ENCODE measurements at places on chromosomes 3 and 15.
A peak's percentile ranks its signal among the peaks of the same experiment; 100 is the strongest.

DNA sequence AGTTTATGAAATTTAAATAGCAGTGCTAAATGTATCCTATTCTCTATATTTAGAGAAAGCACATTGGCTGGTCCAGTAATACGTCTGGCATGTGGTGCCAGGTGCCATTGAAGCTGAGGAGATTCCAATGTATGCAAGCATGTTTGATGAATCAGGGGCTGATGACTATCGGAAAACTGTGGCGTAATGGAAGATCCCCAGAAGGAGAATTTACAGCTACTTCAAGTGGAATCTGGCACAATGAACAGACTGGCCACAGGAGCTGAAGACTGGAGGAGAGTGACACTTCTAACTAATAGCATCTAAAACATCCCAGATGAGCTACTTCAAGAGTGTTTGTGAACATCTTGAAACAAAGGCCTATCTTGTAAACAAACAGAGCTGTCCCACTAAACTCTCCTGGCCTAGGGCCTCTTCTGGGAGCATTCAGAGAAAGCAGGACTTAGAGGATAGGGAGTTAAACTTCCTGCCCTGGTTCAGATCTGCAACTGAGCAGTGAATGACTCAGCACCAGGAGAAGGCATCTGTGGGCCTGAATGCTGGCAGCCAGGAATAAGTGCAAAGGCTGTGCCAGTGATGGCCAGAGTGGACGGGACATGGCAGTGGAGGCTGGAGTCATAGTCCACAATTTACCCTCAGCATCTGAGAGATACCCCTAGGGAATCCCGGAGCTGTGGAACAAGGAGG, 15.2 kb upstream of the ACTC1 start:
- no peak for DNase-seq

DNA sequence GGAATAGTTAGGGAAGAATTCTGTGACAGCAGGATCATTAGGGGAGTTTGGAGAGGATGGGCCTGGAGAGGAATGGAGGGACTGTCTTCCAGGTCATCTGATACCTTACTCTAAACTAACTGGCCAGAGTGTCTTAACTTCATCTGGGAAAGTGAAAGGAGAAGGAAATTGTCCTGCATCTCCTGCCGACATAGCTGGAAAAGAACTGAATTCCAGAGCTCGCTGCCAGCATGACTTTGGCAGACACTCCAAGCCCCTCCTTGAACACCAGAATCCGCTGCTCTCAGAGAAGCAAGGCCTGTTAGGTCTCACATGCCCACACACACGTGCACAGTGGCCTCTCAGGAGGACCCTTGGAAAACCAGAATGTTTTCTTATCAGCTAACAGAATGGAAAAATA, 10.5 kb downstream of the ABI3BP start:
- DNase-seq = no peak

DNA sequence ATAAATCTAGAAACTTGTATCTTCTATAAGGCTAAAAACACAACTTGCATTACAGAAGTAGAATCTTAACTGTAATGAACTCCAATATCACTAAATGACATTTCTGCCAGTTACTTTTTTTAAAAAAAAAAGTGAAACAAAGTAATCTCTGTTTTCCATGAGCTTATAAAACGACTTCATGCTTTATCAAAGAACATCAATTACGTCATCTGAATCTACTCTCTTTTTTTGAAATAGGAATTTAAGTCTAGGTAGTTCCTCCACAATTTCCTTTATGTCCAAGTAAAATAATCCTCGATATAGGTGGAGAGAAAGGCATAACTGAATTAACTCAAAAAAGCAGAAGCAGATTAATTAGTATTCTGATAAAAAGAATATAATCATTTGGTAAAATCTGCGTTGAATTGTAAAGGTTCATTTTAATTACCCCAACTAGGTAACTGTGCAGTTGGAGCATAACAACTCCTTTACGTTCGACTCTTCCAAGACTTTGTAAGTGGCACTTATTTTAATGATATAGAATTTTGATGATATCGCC, 1.4 kb downstream of the UACA start:
- DNase-seq = no peak

DNA sequence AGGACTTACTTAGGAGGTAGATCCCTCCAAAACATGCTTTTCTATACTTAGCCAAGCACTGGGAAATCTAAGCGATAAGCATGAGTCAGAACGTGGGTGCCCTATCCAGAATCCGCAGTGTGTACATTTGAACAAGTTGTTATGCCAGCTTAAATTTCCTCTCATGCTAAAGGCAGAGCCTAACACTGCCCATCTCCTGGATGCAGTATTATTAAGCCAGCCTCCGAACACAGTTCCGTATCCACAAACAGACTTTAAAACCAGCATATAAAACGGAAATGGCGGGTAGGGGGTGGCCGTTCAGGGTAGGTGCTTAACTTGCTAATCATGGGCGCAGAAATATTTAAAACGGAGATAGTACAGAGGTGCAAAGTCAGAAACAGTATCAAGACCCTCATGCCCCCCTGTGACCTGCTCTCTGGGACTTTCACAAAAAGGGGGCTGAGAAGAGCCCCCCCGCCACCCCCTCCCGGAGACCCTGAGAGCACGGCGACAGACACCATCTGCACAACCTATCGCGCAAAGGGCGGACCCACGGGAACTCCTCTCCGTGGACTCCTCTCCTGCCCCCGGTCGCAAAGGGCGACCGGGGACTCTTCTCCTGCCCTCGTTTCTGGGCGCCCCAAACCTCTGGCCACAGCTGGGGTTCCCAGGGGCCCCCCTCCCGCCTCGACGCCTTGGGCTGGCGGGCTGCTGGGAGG, 889 bp upstream of the LRRIQ4 start:
- DNase-seq = peak; percentile 57

DNA sequence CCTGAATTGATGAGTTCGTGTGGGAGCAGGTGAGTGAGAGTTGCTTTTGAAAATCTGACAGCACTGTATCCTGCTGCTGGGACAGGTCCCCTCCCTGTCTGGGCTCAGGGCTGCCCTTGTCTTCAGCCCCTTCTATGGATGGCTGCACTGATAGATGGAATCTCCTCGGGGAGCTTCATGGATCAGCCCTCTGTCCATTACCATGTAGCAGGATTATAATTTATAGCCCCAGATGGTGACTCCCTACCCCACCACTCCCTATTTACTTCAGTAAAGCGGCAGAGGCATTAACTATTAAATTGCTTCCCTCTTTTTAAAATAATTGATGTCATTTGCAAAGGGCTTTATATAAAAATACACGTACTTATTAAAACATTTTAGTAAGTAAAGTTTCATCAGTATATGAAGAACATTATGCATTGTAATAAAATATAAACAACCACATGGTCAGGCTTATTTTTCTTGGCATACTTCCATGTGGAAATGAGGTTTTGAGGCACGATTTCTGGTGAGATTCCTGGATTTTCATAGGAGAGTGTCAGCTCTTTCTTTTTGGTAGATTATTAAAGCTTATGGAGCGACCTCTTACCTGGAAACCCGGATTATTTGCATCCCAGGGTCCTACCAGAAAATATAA, 38.5 kb downstream of the MAP3K13 start:
- no peak for DNase-seq

GRCh38 chr15:47374222-47374621, 343.1 kb upstream of the SEMA6D start:
- no peak for DNase-seq

GRCh38 chr3:17535274-17535673, 207.2 kb downstream of the TBC1D5 start:
- no peak for DNase-seq

- no peak for DNase-seq
These were observed 59.0 kb downstream of the SCN5A start for GRCh38 chr3:38590521-38590920.

All from germinal center (tissue), 1 donor.